Activated naive CD8-positive, alpha-beta T cell treated with anti-CD3 and anti-CD28 coated beads, Interleukin-2, amount 50 U/mL, for 24 hours (primary cell): ENCODE measurements at places on chromosomes 3 and 15.

DNA sequence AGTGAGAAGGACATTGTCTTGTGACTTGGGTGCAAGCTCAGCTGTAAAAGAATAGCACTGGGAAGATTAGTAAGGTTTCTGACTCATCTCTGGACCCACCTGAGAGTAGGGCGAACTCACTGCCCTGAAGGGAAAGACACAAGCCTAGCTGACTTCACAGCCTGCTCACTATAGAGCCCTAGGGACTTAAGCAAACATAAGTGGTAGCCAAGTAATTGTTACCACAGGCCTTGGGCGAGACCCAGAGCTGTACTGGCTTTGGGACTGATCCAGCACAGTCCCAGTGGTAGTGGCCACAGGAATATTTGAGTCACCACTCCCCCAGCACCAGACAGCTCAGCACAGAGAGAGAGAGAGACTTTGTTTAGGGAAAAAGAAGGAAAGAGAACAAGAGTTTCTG is 429.9 kb downstream of the TBL1XR1 start:
- DNase-seq = no peak

- DNase-seq = no peak
Measured at GRCh38 chr3:174815750-174816149, 43.4 kb upstream of the NAALADL2 start.

DNA sequence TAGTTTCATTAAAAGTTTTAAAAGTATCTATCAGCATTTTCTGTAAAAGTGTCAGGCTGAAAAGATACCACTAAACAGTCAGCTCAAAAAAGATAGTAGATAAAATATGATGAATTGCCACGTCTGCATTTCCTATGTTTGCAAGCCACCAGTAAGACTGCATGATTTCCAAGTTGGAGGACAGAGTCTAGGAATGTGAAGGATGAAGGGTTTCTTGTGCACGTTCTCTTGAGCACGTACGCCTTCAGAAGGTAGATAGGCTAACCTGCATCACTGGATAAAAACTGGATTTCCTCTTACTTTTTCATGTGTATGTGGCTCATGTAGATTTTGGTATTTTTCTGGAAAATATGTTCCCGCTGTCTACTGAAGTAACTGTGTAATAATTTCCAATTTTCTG is 9.9 kb upstream of the SEMA6D start:
- DNase-seq = no peak

DNA sequence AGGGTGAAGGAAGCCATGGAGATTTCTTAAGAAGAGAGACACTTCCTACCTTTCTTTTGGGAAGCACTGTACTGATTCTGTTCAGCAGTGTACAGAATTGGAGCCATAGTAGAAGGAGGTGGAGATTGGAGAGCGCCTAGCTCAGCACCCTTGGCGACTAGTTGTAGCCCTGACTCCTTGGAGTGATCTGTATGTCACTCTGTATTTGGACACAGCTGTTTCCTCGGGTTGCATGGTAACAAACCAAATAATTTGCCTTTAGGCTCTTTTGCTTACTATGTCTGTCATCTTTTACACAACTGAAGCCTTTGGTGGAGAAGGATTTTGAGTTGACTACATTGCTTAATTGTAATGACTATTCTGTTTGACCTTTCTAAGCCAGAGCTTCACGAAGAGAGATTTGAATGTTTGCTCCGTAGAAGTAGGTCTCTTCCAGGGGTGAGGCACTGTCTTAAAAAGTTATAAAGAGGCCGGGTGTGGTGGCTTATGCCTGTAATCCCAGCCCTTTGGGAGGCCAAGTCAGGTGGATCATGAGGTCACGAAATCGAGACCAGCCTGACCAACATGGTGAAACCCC is 77.1 kb downstream of the AKAP13 start:
- no peak for DNase-seq

GRCh38 chr15:92619145-92620101 is 36.2 kb downstream of the FAM174B start:
- no peak for DNase-seq

- DNase-seq = no peak
Measured at GRCh38 chr3:195616681-195617080, 32.9 kb upstream of the APOD start.

- no peak for DNase-seq
Measured at GRCh38 chr15:60346653-60347052, 51.1 kb downstream of the ANXA2 start.

GRCh38 chr3:20574746-20575145 is 388.7 kb upstream of the SGO1 start:
- DNase-seq = no peak

DNA sequence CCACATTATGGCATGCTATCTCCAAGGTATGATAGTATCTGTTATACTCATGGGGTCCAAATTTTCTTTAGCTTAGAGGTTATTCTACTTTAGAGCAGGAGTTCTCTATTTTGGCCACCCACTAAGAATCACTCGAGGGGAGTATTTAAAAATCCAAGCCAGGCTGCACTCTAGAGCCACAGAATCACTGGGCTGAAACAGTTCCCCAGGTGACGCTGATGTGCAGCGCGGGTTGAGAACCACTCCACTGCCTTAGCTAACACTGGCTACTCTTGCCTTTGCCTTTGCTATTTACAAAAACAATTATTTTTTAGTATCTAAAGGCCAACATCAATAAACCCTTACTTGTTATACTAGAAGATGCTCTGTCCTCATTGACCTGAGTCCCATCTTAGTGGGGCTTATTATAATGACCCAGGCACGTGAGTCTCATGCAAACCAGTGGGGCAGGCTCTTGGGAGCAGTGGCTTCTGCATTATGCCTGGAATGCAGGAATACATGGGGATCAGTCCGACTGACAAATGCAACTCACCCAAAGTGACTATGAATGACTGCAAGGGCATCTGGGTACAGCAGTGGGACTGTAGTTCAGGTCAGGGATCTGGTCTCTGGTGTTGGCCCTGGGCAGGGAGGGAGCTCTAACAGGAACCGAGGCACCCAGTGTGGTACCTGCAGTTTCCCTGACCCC is 21.7 kb upstream of the CGNL1 start:
- no peak for DNase-seq

- DNase-seq = no peak
Measured at GRCh38 chr3:134201201-134202130, 49.2 kb downstream of the RYK start.

DNA sequence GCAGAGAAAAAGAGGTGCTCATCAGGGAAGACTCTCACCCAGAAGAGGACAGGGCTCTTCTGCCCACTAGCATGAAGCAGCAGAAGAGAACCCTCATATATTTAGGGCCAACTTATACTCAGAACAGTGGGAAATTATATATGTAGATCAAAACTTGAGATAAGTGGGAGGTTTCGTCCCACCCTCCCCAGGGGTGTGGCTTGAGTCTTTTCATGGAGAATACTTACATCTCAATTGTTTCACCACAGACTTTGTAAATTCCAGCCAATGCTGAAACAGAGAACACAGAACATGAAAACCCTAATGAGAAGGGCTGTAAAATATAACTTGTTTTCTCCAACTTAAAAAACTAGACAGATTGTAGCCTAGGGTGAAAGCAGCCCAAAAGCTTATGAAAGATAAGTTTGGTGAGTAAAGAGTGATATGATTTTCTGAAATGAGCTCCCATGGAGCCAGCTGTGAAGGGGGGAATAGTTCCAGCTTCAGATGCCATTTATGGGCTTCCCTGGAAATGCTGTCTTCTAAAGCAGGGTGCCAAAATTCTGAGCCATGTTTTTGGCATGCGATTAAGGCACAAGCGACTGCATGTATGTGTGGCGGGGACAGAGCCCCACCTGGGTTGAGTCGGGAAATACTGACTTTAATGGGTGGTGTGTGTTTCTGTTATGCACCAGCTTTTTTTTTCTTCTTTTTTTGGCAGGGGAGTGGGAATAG is 92.9 kb downstream of the WDR76 start:
- DNase-seq = no peak

- no peak for DNase-seq
Measured at GRCh38 chr3:101513419-101513986, 491 bp upstream of the SENP7 start.

DNA sequence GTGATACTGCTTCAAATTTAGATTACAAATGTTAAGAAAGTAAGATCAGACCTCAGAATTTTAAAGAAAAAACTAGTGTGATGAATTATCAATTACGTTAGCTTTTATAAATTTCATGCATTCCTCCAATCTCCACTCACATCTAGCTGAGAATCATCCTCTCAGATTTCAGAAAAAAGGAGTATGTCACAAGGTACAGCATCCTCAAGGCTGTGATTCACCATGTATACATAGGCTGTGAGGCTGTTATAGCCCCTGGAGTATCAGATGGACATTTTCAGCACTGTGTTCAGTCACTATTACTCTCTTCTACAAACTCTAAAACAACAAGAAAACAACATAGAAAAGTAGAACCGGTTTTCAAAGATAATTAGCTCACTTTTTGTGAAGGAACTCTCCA is 214.4 kb downstream of the PCCB start:
- DNase-seq = no peak

GRCh38 chr3:132009241-132009640 is 25.6 kb downstream of the CPNE4 start:
- DNase-seq = no peak

GRCh38 chr3:31391150-31391549 is 141.6 kb upstream of the STT3B start:
- no peak for DNase-seq

DNA sequence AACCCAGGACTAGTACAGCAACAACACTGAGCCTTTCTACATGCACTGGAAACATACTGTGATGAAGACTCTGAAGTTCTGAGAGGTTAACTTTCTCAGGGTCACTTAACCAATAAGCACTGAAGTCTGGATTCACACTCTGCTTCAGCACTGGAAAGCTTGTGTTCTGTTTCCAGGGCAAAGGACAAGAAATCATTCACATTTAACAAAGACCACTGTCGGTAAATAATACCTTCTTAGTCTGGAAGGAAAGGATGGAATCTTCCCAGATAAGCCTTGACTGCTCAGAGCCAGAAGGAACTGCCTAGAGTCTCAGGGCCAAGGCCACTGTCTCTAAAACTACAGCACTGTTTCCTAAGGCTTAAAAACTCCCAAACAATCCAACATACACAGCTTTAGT is 4.3 kb upstream of the GLYCTK start:
- DNase-seq = no peak

- no peak for DNase-seq
Measured at GRCh38 chr3:121718205-121718846, 31.2 kb downstream of the GOLGB1 start.

GRCh38 chr3:3632449-3632848 is 166.8 kb upstream of the LRRN1 start:
- no peak for DNase-seq

GRCh38 chr3:138686771-138687221 is 78.2 kb downstream of the FAIM start:
- DNase-seq = no peak

DNA sequence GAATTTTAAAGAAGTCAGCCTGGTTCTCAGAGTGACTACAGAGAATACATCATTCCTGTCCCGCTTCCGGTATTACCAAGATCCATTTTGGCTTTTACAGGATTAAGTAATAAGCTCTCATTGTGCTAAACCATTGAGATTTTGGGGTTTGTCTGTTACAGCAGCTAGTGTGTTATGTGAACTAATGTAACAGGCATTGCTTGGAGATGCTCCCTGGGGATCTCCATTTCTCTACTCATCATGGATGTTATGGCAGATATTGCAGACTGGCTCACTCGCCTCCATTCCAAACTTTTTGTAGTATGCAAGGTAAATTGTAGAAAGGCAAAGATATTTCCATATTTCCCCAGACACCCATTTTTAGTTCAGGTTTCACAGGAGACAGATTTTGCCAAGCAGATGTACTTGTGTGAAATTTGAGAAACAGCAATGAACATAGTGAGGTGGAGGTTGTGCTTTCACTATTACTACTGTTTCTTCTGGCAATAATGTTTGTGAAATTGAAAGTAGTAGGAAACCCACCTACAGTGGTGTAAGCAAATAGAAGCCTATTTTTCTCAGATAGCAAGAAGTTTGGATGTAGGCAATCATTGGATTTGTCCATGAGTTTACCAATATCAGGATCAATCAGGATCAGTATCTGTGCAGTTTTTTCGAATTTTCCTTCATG is 177.1 kb upstream of the GALNT15 start:
- DNase-seq = no peak

GRCh38 chr3:61922118-61922517 is 360.7 kb downstream of the PTPRG start:
- no peak for DNase-seq

- no peak for DNase-seq
Measured at GRCh38 chr3:23750573-23751210, 55.1 kb upstream of the UBE2E1 start.

DNA sequence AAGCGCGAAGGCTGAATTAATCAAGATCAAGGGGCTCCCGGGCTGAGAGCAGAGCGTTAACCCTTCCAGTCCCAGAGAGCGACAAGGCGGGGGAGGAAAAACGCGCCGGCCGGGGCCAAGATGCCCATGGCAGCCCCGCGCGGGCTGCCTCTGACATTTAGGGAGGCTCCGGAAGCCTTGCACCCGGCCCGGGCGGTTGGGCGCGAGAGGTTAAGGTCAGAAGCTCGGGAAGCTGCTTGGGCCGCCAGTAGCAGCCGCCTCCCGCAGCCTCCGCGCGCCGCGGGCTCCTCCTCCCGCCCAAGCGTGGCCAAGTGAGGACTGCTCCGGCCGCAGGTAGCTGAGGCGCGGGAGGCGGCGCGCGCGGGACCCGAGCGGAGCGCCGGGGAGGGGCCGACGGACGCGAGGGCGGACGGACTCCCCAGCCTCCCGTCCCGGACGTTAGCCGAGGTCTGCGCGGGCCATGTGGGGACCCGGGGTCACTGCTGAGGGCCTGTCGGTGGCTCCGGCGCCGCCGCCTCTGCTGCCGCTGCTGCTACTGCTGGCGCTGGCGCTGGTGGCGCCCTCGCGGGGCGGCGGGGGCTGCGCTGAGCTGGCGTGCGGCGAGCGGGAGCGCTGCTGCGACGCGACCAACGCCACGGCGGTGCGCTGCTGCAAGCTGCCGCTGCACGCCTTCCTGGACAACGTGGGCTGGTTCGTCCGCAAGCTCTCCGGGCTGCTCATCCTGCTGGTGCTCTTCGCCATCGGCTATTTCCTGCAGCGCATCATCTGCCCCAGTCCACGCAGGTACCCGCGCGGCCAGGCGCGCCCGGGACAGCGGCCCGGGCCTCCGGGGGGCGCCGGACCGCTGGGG is at the start of gene C3orf80:
Gene C3orf80 (plus strand): TSS at position 247 of the 850 bp plus-strand sequence. CDS start 214 bp downstream, at position 461.
- peak; percentile 52 for DNase-seq

- no peak for DNase-seq
Measured at GRCh38 chr3:50248387-50248786, 12.4 kb downstream of the GNAI2 start.

DNA sequence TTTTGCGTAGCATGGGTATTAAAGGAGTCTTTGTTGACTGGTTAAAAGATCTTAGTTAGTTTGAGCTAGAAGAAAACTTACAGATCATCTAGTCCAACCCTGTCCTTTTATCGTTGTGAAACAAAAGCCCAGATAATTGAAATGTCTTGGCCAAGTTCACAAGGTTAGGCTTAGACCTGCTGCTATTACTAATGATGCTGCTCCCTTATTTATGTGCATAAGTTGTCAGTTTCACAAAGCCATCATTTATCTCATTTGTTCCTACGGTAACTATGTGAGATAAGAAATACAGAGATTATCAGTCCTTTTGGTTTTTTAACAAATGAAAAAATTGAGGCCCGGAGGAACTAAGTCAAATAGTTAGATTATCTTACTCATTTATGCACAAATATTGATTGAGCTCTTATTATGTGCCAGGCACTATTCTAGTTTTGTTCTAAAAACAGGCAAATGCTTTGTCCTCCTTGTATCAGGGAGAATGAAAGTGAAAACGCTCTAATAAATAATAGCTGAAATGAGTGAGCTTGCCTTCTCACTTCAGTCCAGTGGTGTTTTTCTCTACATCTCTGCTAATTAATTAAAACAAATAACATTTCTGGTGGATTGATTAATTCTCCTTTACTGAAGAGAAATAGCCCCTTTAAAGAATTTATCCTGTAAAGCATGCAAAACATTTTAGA is 49.1 kb upstream of the TPRG1 start:
- no peak for DNase-seq
